ENCODE measurements at places on chromosomes 2 and 18.

- DNase-seq: no peak
These were observed 225.9 kb downstream of the C1D start for GRCh38 chr2:67836866-67837265.

DNA sequence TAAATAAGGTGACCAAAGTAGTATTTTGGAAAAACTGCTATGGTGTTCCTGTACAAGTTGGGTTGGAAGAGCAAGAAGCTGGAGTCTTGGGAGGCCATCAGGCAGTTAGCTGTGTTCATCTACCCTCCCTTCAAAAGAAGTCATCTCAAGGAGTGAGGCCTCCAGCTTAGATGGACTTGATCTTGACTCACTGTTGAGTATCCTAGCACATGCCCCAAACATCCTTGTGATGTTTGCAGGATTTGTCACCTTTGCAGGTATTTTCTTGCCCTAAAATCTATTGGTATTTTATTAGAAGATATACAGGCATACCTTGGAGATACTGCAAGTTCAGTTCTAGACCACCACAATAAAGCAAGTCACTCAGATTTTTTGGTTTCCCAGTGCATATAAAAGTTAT lies 30.2 kb downstream of the RNMT start:
- DNase-seq: no peak

DNA sequence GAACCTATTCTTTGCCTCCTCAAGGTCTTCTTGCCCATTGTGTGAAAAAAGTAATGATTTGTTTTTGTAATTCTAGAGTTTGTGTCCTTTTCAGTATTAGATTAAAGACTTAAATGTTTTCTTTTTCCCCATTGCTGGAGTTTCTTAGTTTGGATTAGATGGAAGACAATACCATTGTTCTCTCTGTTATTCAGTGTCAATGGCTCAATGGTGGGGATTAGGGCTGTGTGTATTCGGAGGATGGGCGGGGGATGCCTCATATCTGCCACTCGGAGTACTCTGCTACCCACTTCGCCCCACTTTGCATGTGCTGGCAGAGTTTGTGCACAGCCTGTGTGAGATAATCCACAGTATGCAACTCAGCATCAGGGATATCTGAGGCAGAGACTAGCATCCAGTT lies 90.1 kb downstream of the KLHL29 start:
- DNase-seq: no peak

DNA sequence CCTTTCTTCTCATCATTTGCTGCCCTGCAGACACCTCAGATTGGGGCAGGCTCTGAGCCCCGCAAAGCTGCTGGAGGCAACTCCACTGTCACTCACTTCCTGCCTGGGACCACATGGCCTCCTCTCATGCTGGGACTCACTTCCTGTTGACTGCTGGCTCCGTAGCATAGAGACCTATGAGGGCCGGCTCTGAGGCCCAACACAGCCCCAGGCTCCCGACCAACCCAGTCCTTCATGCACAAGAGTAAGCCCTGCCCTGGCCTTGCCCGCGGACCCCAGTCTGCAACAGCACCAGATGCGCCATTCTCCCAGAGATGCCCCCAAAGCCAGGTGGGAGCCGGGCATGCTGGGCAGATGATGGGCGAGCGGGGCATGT lies 55.7 kb downstream of the DNMT3A start:
- DNase-seq: peak; percentile 87

Data from CD4-positive, alpha-beta T cell treated with Interleukin-6 at 100 ng/mL for 8 hours (primary cell).